ENCODE measurements at places on chromosomes 12 and 14.
A peak's percentile ranks its signal among the peaks of the same experiment; 100 is the strongest.

GRCh38 chr12:116358893-116359761 lies 81.6 kb upstream of the MED13L start:
- peak; percentile 19 for DNase-seq

DNA sequence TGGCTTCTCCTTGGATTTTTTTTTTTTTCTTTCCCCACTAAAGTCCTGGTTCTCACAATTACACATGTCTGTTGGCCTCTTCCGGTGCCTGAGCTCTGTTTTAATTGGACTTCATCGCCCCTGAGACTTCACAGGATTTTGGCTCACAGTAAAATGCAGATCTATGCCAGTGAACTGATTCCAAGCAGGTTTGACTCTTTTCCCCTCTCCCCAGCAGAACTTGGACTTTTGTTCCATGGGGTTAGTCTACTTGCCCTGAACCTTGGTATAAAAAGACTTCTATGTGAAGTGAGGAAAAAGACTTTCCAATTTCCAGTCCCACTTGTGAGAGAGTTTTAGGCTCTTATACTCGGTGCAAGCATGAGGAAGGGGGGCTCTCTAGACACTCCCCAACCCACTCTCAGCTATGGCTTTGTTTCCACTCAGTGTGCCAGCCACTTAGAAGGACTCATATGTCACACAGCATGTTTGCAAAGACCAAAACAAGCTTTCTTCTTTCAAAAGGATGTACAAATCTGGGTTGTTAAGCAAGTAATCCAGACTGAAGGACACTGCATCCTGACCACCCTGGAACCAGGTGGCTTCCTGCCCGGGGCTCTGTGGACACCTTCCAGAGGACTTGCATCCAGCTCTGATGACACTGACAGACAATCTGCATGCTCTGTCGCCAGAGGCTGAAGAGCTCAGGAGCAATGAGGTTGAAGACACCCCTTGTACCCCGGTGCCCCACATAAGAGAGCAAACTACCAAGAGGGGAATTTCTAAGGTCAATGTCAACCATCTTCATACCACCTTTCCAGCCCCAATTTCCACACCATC lies 221.9 kb upstream of the EGLN3 start:
- DNase-seq = no peak

DNA sequence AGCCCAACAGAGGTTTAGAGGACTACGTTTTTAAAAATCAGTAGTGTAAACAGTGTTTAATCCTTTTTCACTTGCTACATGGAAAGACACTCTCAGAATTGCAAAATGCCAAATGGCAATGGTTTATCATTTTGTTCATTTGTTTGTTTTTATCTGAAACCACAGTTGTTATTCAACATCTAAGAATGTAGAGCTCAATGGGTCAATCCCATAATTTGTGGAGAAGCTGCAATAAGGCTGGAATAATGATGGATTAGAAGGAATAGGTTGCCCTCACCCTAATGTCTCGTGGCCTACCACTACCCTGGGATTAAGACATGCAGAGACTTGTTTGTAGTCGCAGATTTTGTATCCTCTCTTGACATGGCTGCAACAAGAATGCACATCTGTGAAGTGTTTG lies 115.7 kb downstream of the LLPH start:
- DNase-seq = no peak

- no peak for DNase-seq
These were observed 118.7 kb downstream of the BRMS1L start for GRCh38 chr14:35944847-35945246.

DNA sequence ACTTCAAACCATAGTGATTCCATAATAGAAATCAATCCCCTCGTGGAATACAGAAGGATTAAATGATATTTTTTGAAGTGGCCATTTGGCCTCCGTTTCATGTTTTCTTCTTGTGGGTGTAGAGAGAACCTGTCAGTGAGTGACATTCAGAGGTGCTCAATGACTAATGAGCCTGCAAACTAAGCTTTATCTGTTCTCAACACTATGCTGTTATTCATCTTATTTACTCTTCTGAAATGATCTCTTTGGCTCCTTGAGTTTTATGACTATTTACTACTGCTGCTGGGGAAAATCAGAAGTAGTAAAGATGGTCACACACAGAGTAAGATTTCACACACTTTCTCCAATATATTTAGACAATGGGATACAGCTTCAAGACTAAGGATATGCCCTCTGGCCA lies 30.4 kb downstream of the ATP2B1 start:
- no peak for DNase-seq

Data from T-helper 2 cell (primary cell).